Activated CD4-positive, alpha-beta T cell treated with anti-CD3 and anti-CD28 coated beads, Interleukin-2, amount 10 ng/mL, durations not matched to agents 24 days and 14 days (primary cell): ENCODE measurements at places on chromosomes 12 and 14. TPM values are rescaled to one million over a fixed set of nuclear protein-coding genes. Genes with fewer than 3 reads are reported as not detected.

- no peak for DNase-seq
Observed at GRCh38 chr12:91990525-91990924, 155.1 kb downstream of the BTG1 start.

The LHX5 gene
- total RNA-seq = not detected in 2 replicates

The LBHD2 gene
- total RNA-seq = not detected in 2 replicates

DNA sequence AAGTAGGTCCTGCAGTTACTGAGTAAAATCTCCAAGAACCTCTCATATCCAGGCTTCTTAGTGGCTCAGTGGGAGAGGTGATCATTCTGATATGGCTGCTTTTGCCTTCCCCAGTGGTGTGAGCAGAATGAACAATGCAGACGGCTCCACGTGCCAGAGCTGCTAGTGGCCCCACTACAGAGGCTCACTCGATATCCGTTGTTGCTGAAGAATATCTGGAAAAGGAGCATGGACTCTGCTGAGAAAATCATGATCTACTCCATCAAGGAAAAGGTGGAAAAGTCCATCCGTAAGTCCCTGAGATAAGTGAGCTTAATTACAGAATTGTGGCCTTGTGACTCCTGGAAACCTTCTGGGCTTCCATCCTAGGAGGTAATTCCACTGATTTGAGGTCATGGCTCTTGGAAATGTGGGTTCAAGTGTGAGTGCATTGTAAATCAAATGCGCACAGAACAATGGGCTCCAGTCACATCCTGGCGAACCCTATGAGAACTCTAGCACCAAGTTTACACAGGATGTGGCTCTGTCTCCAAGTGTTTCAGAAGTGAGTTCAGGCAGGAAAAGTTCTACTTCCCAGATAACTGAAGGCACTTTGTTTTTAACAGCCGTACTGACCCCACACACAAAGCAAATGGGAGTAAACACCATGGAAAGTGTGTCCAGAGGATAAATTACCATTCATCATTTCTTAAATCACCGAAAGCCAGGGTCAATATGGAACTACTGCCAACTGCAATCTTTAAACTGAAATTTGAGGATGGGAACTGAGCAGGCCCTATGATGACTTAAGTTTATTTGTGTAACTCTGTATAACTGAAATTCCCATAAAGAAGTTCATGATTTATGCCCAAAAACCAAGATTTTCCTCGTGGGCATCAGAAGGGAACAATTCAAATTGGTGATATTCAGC is 51.4 kb downstream of the PLEKHG7 start:
- DNase-seq = peak; percentile 29

DNA sequence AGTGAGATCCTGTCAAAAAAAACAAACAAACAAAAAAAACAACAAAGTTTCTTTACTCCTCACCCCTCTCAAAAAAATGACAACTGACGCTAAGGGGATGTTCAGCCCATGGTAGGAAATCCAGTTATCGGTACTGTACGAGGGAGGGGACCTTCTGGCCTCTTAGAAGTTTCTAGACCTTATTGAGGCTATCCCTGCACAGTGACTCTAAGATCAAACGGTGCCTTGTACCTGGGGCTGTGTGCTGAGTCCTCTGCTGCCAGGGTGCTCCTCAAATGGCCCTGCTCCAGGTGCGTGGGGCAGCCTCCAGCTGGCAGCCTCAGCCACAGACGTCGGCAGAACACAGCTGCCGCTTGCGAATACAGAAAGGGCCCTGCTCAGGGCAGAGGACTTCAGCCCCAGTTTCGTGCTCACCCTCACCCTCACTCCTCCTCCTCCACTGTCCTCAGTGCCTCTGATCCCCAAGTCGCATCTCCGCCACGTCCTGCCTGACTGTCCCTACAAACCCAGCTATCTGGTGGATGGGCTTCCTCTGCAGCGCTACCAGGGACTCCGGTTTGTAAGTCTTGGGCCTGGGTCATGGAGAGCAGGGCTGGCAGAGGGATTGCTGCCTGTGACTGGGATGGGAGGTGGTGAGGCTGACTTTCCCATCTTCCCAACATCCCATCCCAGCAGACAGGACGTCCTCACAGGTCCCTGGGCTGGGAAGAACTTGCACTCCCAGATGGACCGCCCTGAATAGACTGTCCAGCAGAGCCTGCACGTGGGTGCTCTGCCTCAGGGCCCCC is 90.9 kb downstream of the B4GALNT3 start:
- no peak for DNase-seq

DNA sequence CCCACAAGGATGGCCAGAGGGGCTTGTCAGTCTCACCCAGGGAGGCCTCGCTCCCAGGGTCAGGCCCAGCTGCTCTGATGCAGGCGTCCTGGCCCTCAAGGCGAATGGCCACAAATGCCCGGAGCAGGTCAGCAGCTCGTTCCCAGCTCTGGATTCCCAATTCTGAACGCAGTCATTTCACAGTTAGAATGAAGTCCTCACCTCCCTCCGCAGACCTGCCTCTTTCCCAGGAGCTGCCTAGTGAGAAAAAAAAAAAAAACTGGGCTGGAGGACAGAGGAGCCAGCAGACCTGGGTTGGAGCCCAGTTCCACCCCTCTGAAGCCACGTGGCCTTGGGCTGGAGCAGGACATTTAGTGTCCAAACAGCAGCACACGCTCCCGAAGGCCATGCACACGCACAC is 62.2 kb upstream of the DIO3 start:
- DNase-seq = no peak

GRCh38 chr12:46661110-46661845 is 164.5 kb downstream of the SLC38A4 start:
- DNase-seq = peak; percentile 76

DNA sequence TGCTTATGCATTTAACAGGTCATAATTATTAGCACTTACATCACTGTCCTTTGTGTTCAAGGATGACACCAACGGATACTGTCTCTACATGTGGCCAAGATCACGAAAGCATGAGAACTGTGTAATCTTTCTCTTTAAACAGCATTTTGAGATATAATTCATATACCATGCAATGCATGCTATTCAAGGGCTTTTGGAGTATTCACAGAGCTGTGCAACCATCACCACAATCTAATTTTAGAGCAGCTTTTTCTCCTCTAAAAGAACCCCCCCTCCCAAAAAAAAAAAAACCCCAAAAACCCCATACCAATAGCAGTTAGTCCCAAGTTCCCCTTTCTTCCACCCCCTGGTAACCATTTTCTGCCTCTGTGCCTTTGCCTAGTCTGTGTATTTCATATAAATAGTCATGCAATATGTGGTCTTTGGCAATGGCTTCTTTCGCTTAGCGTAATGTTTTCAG is 60.6 kb downstream of the SPRING1 start:
- DNase-seq = no peak

DNA sequence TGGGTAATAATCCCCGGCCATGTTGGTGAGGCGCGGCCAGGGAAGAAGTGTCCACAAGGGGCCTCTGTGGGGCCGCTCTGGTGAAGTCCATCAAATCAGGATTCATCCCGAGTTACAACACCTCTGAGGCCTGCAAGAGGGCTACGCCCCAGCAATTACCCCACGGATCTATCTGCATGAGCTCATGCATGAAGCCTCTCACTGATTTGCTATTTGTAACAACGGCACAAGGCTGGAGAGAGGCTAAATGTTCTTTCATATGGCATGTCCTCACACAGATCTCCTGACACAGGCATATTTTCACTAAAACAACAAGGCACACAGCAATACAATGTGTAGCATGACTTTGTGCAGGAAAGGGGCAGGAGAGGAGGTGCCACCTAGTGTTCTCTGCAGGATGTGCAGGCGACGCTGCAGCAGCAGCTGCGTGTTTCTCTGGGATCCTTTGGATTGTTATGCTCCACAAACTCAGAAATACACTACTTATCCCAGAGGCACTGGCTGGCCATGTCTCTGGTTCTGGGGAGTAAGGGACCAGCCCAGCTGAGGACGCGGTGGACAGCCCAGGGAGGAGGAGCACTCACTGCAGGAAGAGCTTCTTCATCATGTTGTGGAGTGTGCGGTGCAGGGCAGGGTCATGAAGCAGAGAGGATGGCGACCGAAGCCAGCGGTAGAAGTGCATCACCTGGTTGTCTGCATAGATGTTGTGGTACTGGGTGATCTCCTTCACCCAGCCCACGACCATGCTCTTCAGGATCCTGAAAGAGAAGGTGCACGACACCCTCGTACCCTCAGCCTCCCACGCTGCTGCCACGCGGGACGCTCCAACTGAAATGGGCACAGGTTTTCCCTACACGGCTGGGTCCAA is 20.2 kb downstream of the P2RX2 start:
- DNase-seq = peak; percentile 69

DNA sequence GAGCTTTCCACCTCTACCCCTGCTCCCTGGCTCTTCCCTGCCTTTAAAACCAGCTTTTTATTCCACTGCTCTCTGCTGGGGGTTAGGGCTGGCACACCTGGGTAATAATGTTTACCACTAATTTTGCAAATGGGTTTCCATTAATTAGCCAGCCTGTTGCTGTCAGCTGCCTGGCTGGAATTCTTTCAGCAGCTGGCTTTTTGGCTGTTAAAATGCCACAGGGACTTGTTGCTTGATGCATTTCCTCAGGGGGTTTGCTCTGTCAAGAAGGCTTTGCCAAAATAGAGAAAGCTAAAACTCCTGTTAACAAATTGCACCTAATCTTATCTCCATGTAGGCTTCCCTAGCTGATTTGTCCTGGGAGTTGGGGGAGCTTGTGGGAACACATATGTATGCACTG is 51.8 kb upstream of the PSMC1 start:
- no peak for DNase-seq

DNA sequence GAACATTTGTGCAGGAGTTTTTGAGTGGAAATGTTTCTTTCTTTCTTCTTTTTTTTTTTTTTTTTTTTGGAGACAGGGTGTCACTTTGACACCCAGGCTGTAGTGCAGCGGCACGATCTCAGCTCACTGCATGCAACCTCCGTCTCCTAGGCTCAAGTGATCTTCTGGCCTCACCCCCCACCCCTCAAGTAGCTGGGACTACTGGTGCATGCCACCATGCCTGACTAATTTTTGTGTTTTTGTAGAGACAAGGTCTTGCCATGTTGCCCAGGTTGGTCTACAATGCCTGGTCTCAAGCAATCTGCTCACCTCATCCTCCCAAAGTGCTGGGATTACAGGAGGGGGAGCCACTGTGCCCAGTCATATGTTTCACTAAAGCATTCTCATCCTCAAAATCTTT is 69.2 kb upstream of the BCAT1 start:
- no peak for DNase-seq

The RNFT2 gene
- 10.1 and 11.6 TPM in 2 replicates for total RNA-seq

DNA sequence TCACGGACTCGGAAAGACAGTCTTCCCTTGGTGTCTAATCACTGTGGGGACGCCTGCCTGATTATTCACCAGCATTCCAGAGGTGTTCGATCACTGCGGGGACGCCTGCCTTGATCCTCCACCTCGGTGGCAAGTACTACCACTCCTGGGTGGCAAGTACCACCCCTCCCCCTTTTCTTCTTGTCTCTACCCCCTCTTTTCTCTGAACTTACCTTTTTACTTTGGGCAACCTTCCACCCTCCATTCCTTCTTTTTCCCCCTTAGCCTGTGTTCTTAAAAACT is 12.0 kb upstream of the LGMN start:
- DNase-seq = no peak

The ANKS1B gene
- total RNA-seq = 1.3 and 1.5 TPM in 2 replicates

DNA sequence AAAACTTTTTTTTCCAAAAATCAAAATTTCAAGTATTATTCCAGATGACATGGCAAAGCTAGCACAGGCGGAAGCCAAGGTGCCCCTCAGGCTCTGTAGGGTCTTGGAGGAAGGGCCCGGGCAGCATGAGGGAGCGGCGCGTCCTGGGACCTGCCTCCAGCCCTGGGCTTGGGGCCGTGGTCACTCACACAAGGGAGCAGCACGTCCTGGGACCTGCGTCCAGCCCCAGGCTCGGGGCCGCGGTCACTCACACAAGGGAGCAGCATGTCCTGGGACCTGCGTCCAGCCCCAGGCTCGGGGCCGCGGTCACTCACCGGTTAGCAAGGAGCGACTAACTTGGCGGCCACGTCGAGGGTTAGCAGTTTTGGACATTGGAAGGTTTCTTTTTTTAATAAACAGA is 11.9 kb upstream of the GOLGA3 start:
- DNase-seq = no peak

DNA sequence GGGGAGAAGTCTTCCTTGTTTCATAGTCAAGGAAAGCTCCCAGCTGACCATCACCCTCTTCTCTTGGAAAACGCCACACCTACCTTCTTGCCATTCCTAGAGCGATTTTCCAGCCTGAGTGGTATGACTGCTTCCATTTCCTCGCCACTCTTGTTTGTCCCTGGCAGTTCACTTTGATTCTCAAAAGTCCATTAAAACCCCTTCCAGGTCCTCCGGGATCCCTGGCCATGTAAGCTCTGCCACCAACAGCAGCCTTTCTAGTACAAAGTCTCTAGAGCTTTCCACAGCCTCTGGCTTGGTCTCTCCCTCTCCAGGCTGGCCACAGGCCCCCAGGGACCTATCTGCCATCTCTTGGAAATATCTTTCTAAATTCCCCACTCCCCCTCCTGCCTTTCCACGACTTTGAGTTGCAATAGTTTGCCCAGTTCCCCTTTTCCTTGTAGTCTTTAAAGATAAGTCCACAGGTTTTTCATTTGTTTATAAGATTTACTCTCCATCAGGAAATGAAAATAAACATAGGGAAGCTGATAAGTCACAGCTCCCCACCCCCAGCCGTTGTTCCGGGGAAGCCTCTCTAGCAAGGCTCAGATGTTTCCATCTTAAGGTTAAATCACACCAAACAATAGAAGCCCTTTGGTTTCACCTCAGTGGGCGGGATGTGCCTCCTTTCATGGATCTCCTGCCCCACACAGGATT is 42.9 kb upstream of the SINHCAF start:
- DNase-seq = no peak
